ENCODE measurements at places on chromosomes 7 and 10.

- no peak for DNase-seq
Observed at GRCh38 chr7:44486693-44487092, 3.8 kb downstream of the NUDCD3 start.

GRCh38 chr7:132240821-132241422, 335.3 kb downstream of the PLXNA4 start:
- no peak for DNase-seq

DNA sequence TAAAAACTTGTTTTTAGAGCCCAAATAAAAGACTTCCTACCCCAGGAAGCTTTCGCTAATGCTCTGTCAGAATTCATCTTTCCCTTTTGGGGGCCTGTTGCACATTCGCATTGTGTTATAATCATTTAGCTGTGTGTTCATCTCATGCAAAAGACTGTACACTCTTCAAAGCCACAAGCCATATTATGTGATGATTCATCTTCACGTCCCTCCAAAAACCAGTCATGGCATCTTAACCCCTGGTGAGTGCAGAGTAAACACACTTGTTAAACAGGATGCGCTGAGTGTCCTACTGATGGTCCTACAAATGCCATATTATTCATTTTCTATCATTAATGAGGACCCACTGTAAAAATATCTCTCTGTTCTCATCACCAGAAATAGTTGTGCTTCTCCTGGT, 235.4 kb downstream of the KIAA1217 start:
- no peak for DNase-seq

- DNase-seq: no peak
Observed at GRCh38 chr10:34145715-34146114, 669.4 kb downstream of the PARD3 start.

DNA sequence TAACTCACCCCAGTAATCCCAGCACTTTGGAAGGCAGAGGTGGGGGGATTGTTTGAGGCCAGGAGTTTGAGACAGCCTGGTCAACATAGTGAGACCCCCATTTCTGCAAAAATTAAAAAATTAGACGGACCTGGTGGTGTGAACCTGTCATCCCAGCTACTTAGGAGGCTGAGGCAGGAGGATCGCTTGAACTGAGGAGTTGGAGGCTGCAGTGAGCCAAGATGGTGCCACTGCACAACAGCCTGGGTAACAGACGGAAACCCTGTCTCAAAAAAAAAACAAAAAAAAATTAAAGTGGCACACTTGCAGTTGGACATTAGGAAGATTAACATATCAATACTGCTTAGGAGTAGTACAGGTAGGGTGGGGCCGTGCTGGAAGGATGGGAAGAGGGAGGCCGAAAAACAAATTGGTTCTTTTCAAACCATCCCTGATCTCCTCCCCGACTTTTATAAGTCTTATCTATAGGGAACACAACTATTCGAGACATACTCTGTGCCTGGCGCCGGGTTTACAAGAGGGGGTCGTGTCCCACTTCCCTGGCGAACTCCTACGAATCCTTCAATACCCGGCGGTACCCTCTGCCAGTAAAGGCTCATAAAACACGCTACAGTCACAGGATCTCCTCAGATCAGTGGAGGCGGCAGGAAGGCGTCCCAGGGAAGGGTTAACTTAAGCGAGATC, 628 bp downstream of the TAF6 start:
- DNase-seq: no peak

- no peak for DNase-seq
Observed at GRCh38 chr10:91249700-91250099, 29.2 kb downstream of the PCGF5 start.

- DNase-seq: no peak
Observed at GRCh38 chr10:113825791-113826190, 28.1 kb downstream of the DCLRE1A start.

- DNase-seq: no peak
Observed at GRCh38 chr7:67724435-67724834, 727.8 kb downstream of the TYW1 start.

GRCh38 chr7:47449810-47450590, 131.9 kb downstream of the TNS3 start:
- DNase-seq: no peak

- no peak for DNase-seq
Observed at GRCh38 chr7:14950013-14950412, 47.5 kb upstream of the DGKB start.

GRCh38 chr10:31490858-31491504, 172.0 kb downstream of the ZEB1 start:
- no peak for DNase-seq

DNA sequence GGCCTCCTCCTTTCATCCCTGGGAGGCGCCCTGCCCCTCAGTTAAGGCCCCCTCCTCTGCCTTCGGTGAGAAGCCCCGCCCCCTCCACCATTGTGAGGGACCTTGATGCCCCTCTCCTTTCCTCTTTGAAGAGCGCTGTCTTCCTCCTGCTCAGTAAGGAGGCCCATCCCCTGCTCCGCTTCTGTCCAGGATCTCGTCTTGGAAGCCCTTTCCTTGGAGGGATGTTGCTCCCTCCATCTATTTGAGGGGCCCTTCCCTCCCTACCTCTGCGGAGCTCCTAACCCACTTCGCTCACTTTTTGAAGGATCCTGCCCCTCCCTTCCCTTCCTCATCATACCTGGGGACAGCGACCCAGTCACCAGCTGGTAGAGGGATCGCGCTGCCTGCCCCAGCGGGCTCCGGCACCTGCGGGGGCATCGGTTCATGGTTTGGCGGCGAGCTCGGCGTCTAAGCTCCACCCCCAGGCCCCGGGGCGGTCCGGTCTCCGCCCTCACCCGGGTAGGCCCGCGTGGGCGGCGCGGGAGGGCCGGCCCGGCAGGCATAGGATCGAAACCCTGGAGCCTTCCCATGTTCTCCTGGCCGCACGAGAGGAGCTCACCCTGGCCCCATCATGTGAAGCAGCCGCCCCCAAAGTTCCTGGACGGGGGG, 4.1 kb downstream of the KCNIP2 start:
- no peak for DNase-seq
